ENCODE measurements at places on chromosomes 6 and 20.

- DNase-seq: no peak
Measured at GRCh38 chr20:10565191-10565921, 108.4 kb downstream of the JAG1 start.

- no peak for DNase-seq
Measured at GRCh38 chr6:90892271-90892670, 305.4 kb upstream of the MAP3K7 start.

GRCh38 chr6:144013486-144013909, 5.4 kb upstream of the PLAGL1 start:
- DNase-seq: peak; percentile 60

DNA sequence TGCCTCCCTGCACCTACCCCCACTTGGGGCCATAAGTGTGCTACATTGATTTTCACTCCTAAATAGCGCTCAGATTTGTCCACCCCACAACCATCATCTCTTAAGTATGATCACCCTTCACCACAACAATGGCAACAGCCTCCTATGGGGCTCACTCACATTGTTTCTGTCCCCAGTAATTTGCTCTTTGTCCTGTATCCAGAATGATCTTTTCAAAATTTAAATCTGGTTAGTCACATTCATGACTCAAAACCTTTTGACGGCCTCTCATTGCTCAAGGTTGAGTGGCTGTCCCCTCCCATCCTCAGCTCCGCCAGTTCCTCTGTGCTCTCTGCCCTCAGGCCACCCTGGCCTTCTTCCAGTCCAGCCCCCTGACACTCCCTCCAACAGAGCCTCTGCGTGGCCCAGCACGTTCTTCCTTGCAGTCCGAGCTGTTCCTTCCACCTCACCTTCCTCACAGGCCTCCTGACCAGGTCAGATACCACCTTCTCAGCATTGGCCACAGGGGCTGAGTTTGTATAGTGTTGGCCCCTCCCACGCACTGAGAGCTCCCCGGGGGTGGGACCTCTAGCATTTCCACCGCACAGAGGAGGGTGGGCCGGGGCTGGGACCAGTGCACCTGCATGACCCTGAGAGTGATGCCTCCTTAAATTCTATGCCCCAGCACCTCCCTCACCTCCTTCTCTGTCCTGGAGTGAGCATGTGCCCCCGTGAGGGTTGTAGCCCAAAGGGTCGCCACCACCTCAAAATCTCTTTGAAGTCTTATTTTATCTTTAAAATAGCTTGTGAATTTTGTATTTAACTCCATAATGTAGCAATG, 2.4 kb upstream of the PPP1R3G start:
- peak; percentile 13 for DNase-seq

- no peak for DNase-seq
Measured at GRCh38 chr6:57283106-57283505, 34.3 kb upstream of the PRIM2 start.

GRCh38 chr6:106417572-106418147, 57.1 kb downstream of the CRYBG1 start:
- DNase-seq: no peak

DNA sequence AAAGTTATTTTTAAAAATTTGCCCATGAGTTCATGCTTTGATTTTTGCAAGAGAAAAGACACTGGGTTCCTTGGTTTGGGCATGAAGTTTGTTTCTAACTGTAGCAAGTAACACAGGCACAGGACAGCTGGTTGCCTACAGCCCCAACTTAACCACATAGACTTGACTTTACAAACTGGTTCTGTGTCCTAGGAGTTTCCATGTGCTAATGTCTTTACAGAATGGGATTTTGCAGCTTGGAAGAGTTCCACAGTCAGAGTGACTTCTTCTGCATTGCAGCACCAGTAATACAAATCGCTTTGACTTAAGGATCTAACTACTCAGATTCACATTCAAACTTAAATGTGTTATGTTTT, 44.3 kb downstream of the OR2B2 start:
- DNase-seq: no peak

GRCh38 chr6:97029552-97029951, 105.0 kb downstream of the KLHL32 start:
- DNase-seq: no peak

- no peak for DNase-seq
Measured at GRCh38 chr6:3775386-3775785, 23.9 kb upstream of the PXDC1 start.

DNA sequence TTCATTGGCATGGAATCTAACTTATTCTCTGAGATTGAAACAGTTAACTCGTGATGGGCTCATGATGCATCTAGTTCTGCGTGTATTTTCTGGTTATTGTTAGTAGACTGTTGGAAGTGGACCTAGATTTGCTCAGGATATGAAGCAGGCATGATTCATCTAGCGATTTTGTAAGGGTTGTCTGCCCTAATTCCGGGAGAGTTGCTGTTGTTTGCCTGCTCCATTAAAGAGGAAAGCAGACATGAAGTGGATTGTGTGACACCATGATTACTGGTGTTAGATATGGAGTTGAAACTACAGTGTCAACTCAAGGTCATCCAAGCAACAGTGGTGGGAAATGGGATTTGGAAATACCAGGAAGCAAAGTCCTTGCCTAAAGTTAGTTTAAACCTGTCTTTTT, 41.0 kb downstream of the SOX4 start:
- peak; percentile 80 for DNase-seq

- DNase-seq: peak; percentile 82
Measured at GRCh38 chr6:105432797-105433196, 29.9 kb upstream of the PREP start.

- no peak for DNase-seq
Measured at GRCh38 chr20:60009826-60010616, 51.8 kb downstream of the CDH26 start.

DNA sequence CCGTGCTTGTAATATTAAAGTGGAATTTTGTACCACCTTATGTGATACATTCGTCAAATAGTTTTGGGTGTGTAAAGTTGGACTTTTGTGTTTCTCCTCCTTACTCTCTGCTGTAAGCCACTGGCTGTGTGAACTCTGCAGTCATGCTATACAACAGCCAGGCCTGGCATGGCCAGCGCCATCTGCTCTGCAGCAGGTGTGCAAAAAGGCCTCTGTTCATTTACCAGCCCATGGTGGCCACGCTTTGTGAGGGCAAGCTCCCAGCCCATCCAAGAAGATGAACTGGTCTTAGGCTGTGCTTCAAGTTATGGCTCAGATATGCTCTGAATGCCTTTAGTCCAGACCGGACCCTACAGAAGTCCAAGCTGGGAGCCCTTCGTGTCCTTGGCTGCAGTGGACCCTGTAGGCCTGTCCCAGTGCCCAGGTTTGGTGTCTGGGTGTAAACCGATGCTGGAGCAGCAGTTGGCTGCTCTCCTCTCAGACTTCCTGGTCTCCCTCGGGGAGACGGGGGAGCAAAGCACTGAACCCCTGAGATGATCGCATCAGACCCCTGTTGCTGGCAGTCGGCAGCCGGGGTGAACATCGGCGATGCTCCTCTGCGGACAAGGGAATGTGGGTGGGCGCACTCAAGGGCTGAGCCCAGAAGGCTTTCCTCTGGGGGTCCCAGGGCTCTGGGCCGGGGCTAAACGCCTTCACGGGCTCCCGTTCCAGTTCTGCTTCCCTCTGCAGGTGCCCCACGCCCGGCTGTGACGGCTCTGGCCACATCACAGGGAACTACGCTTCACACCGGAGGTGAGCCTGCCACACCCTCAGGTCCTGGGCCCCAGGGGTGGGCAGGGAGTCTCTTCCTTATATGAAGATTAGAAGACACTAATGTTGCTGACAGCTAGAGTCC, 28.6 kb upstream of the PCMTD2 start:
- no peak for DNase-seq

GRCh38 chr20:25160467-25160866, 35.0 kb upstream of the ENTPD6 start:
- DNase-seq: no peak

DNA sequence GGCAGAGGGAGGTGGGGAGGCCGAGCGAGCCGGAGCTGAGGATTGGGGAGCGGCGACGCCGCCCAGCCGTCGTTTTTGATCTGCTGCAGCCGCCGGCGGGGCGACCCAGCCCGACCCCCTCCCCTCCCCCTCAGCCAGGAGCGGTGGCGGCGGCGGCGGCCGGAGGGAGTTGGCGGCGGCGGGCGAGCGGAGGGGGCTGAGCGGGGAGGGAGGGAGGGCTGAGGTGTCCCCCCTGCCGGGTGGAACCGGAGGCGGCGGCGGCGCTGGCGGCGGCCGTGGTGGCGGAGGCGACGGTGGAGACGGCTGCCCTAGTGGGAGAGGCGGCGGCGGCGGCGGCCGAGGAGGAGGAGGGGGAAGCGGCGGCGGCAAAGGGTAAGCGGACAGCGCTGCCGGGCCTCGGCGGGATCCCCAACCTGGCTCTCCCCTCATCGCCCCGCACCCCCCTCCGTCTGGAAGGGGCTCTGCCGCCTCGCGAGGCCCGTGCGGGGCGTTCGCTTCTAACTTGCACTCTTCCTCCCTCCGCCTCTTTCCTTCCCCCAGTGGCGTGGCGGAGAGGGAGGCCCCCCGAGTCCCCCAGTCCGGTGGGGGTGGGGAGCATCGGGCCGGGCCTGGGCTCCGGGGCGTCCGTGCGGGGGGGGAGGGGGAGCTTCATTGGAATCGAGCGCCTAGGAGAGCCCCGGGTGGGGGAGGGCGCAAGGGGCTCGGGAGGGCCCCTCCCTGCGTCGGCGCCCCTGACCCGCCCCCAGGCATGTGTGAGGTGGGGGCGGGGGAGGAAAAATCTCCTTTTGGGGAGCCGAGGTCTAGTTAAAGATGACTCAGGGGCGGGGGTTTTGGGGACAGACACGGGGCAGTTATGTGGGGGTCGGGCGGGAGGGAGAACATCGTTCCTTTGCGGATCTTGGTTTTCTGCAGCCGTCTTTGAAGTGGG, at the start of gene TAB2:
Gene TAB2 (plus strand): TSS at position 69 of the 928 bp plus-strand sequence. CDS start 52,286 bp downstream, outside the sequence.
- no peak for DNase-seq

GRCh38 chr6:120384671-120385070, 949.6 kb downstream of the TBC1D32 start:
- peak; percentile 31 for DNase-seq

DNA sequence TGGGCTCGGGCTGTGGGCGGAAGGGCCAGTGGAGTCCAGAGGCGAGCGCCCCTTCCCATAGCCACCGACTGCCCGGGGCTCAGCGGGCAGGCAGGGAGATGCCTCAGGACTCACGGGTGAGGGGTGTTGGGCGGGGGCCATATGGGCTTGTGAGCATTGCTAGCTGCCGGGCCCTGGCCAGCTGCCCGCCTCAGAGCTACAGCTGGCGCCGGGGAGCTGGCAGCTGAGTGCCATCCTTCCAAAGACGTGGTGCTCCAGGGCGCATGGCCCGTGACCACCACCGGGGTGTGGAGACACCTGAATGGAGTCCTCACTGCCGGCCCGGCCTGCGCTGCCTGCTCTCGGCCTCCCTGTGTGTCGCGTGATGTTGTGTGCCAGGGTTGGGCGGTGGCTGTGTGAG, 10.6 kb upstream of the RBBP8NL start:
- no peak for DNase-seq

DNA sequence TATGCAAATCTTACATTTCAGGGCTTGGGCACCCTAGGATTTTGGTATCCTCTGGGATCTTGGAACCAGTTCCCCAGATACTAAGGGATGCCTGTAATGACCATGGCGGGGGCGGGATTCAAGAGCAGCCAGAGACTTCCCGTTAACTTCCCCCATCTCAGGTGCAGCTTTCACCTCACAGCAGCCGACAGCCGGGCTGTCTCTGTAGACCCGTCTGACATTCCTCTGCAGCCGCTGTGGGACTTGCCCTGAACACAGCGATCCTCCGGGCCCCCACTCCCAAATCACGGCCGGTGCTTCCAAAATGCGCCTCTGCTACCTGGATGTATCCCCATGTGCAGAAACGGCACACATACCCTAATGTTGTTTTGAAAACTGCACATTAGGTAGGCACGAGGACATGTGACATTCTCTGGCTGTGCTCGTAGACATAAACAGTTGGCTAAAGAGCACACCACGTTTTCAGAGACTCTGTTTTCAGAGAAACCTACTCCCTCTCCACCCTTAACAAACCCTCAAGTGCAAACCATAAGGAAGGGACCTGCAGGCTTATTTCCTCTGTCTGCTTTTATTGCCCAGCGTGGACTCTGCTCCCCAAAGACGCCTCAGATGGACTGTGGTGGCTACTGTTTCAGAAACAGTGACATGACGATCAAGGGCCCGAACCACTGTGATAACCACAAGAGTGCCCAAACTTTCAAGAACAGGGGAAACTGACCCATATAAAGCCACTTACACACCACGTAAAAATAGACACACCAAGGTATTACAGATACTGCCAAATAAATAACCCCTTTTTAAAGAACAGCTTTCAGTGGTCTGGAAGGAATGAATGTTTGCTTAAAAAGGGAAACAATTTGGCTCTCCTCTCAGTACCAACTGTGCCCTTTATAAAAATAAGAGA, 72.9 kb upstream of the FOXC1 start:
- no peak for DNase-seq

DNA sequence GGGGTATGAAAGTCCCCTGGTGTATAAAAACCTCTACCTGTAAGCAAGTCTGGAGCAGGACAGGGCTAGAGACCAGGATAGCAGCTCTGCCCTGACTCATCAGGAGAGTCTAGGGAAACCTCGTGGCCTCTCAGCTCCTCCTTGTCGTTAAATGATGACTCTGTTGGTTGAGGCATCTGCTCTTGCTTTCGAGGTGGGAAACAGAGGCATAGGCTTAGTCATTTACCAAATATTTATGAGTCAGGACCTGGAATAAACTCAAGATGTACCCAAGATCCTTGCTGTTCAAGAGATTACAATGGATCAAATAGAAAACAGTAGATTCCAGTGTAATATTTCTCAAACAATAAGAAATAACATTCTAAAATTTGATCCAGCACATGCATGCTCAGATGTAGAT, 5.5 kb downstream of the MANBAL start:
- DNase-seq: peak; percentile 94

GRCh38 chr6:31180500-31180899, 10.0 kb upstream of the POU5F1 start:
- peak; percentile 61 for DNase-seq

DNA sequence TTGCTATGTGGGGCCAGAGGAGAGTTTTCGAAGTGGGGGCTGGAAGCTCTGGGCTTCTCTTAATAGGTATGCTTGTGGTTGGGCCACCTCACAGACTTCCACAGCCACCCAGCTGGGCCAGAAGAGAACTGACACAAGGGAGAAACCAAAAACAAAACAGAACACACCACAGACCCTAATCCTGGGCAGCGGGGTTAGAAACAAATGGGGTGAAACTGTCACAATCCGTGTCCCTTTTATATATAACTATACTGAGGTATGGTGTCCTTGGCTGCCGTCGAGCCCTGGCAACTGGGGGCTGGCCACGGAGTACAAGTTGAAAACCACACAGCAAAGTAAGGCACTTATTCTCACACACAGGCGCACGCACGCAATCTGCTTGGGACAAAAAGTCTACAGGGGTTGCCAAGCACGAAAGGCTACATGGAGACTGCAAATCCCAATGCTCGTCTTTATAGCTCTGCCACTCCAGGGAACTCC, 78.3 kb downstream of the TRAM2 start:
- no peak for DNase-seq

DNA sequence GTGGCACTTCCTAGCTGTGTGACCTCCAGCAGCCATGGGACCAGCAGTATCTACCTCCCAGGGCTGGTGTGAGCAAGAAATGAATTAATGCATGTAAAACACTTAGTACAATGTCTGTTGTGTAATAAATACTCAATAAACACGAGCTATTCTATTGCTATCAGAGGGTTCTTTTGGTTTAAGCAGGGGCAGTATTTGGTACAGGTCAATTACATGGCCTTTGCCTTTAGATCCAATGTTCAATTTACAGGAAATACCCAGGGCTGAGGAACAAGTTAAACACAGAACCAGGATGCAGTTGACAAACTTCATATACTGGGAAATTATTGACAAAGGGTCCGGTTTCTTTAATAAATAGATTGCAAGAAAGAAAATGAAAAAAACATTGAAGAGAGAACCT, 2.9 kb downstream of the TGM2 start:
- DNase-seq: no peak

Measured in fibroblast of skin of left quadriceps (primary cell).